Activated T-cell treated with anti-CD3 and anti-CD28 coated beads, Interleukin-2, amount 50 U/mL, for 72 hours (primary cell): ENCODE measurements at places on chromosomes 16 and 17.
A peak's percentile ranks its signal among the peaks of the same experiment; 100 is the strongest.

- H3K36me3 ChIP-seq, result peaks cover 13% of the 10 kb centered on the region
- no peak for DNase-seq
- peaks cover 22% of the 10 kb centered on the region for H3K4me1 ChIP-seq
Measured at GRCh38 chr16:58187092-58187491, 10.8 kb downstream of the CSNK2A2 start.

DNA sequence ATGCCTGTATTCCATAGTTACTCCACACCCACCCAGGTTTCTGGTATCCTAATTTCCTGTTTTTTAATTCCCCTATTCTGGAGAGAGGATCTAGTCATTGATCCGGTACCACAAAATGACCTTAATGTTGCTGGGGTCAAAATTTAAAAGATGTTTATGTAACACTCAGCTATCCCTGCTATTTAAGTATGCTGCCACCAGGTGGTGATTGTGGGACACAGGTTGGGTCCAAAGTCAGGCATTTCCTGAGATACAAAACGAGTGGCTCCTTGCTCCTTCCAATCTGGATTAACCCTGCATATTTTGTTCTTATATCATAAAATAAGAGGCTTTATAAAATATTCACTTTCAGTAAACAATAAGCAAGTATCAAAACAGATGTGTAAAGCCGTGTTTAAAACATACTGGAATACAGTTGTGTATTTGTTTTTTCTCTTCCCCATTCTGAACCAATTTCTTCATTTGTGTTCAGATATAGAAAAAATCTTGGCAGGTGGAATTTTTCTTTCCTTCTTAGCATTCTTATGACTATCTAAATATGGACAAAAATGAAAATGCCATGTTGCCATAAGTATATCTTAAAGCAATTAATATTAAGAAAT is 16.3 kb downstream of the HS3ST4 start:
- H3K27ac ChIP-seq, result no peak overlapping the region
- no peaks in the 10 kb centered on the region for H3K27me3 ChIP-seq

DNA sequence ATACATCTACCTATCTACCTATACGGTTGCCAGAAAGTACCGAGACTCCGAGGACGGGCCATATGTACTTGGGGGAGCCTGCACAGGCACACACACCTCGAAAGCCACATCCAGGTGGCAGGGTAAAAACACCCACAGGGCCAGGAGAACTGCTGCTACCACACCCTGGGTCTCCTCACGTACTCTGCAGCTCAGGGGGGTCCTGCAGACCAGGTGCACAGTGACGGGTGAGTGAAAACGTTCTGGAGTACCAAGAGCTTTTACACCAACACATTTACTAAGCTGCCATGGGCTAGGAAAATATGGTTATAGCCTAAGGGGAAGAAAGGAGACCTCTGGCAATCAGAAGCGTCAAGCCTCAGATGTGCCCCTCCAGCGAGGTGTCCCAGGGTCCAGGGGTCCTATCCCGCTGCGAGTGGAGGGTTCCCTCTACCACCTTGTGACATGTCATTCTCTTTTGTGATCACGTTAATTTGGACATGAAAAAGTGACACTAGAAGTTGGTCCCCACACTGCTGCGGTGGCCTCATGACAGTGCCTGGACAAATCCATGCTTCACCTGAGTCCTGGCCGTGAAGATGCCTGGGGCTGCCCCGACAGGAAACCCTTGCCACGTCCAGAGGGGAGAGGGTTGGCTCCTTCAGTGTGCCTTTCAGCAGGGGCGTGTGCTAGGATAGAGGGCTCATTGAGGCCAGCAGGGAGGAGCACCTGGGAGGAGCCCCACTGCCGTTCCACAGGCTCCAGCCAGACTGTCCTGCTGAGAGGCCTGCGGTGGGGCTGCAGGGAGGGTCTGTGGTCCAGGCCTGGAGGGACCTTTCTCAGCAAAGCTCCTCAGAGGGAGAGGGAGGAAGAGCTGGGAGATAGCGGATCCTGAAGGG is 1.8 kb downstream of the CANT1 start:
- peak overlapping the region; percentile 95 for H3K4me3 ChIP-seq
- no peaks in the 10 kb centered on the region for H3K27me3 ChIP-seq
- peaks cover 3% of the 10 kb centered on the region for H3K36me3 ChIP-seq

DNA sequence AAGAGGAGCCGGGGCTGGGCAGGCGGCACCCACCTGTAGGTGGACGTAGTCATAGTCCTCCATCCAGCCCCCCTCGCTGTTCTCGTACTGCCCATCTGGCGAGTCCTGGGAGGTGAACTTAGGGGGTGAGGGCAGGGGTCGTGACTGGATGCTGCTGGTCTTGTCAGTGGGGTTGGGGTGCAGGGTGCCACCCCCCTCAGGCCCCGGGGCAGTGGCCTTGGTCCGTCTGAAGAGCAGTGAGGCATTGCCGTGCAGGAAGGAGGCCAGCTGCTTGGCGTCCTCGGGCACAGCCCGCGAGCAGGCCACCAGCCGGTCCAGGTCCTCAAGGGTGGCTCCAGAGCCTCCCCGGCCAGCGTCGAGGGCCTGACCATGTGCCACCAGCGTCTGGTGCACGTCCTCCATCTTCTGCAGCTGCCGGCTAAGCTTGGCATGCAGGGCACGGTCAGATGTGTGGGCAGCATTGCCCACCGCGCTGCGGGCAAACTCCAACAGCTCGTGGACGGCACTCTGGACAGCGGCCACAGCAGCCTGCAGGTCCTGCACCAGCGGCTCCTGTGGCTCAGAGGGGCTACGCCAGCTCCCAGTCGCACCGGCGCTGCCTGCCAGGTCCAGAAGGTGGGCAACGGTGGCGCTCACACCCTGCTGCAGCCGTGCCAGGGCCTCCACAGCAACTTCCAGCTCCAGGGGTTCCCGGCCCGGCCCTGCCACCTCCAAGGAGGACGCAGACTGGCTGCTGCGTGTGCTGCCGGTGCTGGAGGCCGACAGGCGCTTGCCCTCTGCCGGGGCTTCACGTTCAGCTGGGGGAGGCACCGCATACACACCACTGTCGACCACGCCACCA is 16.3 kb downstream of the CTRB1 start:
- H3K4me3 ChIP-seq, result no peak overlapping the region
- peaks cover 5% of the 10 kb centered on the region for H3K4me1 ChIP-seq
- no peaks in the 10 kb centered on the region for H3K27me3 ChIP-seq
- H3K36me3 ChIP-seq, result no peaks in the 10 kb centered on the region

DNA sequence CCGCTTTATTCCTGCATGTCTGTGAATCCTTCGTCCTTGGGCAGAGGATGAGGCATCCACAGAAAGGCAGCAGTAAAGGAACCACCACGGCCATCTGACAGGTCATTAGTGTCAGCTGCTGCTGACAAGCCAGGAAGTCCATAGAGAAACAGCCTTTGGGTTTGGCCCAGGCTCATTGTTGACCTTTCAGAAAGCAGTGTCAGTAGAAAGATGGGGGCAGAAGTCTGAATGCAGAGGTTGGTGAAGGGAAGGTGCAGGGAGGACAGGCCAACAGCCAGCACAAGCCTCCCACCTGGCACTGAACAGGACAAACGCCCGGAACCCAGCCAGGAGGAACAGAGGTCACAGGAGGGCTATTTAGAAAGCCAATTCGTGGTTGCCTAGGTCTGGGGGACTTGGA is 105.8 kb downstream of the VAT1L start:
- H3K36me3 ChIP-seq, result no peaks in the 10 kb centered on the region
- no peaks in the 10 kb centered on the region for H3K4me1 ChIP-seq
- no peak overlapping the region for H3K4me3 ChIP-seq
- DNase-seq, result no peak
- no peaks in the 10 kb centered on the region for H3K27me3 ChIP-seq

- H3K4me1 ChIP-seq, result peaks cover 5% of the 10 kb centered on the region
- no peak overlapping the region for H3K4me3 ChIP-seq
- no peaks in the 10 kb centered on the region for H3K36me3 ChIP-seq
Measured at GRCh38 chr16:59597269-59597668, 863.2 kb upstream of the GOT2 start.

- H3K36me3 ChIP-seq, result no peaks in the 10 kb centered on the region
- H3K4me1 ChIP-seq, result peaks cover 93% of the 10 kb centered on the region
- no peaks in the 10 kb centered on the region for H3K27me3 ChIP-seq
- H3K4me3 ChIP-seq, result peak overlapping the region; percentile 85
- peak overlapping the region; percentile 94 for H3K27ac ChIP-seq
- DNase-seq, result no peak
Measured at GRCh38 chr17:67441896-67442219, 64.8 kb downstream of the PITPNC1 start.

DNA sequence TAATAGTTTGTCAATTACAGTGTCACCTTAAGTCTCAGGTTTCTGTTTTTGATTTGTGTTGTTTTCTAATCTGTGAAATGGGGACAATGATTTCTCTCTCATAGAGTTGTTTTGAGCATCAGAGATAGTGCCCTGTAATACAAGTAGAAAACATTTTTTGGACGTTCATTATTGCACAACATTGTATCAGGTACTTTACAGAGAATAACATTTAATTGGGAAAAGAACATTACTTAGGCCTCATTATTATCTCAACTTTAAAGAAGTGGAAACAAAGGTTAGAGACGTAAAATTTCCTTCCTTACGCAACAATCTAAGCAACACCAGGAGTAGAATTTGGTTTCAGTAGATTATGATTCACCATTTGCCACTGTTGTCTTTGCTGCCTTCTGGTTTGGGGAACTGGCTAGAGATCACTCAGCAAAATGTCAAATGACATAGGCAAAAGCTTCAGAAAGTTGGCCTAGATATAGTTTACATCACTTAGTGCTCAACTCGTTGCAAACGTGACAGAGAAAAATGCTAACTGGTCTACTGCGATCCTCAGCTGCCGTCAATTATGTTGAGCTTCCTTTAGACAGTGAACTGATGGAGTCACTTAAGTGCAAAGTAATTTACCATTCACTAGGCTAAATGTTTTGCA is 1026.8 kb downstream of the CDH11 start:
- H3K27ac ChIP-seq, result no peak overlapping the region
- H3K27me3 ChIP-seq, result no peaks in the 10 kb centered on the region
- H3K4me1 ChIP-seq, result no peaks in the 10 kb centered on the region

DNA sequence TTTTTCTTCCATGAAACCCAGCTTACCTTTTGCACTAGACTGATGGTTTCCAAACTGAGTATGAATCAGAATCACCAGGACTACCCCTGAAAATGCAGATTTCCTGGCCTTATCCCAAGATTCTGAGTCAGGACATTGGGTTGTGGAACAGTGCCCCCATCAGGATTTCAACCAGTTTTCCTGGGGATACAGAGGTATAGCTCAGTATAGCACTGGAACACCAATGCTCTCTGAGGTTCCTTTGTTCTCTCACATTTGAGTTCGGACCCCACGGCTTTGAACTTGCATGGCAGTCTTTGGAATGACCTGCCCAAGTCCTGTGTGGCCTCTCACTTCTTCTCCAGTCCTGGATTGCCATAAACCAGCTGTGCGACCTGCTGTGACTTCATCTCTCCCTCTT is 12.8 kb upstream of the CCL8 start:
- DNase-seq, result no peak
- H3K27me3 ChIP-seq, result peaks cover 40% of the 10 kb centered on the region
- no peaks in the 10 kb centered on the region for H3K36me3 ChIP-seq
- H3K4me3 ChIP-seq, result no peak overlapping the region
- H3K27ac ChIP-seq, result no peak overlapping the region

- no peaks in the 10 kb centered on the region for H3K4me1 ChIP-seq
- H3K27me3 ChIP-seq, result no peaks in the 10 kb centered on the region
- no peaks in the 10 kb centered on the region for H3K36me3 ChIP-seq
- no peak overlapping the region for H3K4me3 ChIP-seq
Measured at GRCh38 chr16:74760007-74760767, 14.4 kb downstream of the FA2H start.
